GM10248 (cell line): ENCODE measurements at places on chromosomes 1 and 21.

- DNase-seq: peak; percentile 46
Observed at GRCh38 chr1:93749894-93750301, 68.3 kb upstream of the BCAR3 start.

DNA sequence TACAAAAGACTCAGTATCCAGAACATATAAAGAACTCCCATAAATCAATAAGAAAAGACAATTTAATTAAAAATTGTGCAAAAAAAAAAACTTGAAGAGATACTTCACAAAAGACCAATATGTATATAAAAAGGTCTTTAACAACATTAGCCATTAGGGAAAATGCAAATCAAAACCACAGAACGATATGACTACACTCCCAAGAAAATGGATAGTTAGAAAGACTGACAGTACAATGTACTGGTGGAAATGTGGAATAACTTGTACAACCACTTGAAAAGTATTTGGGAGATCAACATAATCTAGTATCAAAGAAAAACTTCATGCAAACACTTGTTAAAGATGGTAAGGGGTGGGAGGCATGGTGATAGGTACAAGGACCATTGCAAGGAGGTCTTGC is 3.9 kb upstream of the CLCA1 start:
- DNase-seq: no peak

- no peak for DNase-seq
Observed at GRCh38 chr1:80248886-80249285, 1242.4 kb upstream of the ADGRL4 start.

DNA sequence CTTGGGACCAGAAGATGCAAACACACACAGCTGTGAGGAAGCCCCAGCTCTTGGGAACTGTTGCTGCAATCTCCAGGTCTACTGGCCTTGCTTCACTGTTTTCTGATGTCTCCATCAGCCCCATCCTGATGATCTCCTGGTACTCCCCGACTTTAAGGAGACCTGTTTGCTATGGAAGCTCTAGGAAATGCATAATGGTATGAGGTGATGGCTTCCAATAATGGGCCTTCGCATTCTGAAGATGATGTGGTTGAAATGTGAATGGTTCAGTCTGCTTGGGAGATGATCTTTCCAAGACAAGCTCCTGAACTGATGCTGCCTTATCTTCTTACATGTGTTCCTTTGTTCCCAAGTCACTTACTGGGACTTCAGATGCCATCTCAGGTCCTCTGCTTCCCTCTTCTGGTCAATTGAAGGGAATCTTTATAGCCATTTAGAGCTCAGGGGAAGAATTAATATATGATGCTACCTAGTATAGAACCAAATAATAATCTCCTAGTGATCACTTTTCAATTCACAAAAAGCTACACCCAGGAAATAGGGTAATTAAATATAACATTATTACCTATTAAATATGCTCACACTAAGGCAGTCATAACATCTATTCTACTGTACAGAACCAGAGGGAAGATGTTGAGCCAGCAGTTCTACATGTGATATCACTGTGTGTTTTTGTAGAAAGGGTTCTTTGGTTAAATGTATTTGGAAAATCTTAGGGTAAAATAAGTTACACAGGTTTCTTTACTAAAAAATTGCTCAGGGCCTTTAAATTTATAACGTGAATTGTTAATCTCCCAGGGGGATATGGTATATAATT is 73.9 kb upstream of the VTCN1 start:
- DNase-seq: no peak

- peak; percentile 37 for DNase-seq
Observed at GRCh38 chr1:86380257-86380861, 15.8 kb downstream of the ODF2L start.

GRCh38 chr1:40350391-40350790 is 23.1 kb upstream of the SMAP2 start:
- no peak for DNase-seq

GRCh38 chr1:220689666-220690065 is 497 bp upstream of the C1orf115 start:
- DNase-seq: no peak

DNA sequence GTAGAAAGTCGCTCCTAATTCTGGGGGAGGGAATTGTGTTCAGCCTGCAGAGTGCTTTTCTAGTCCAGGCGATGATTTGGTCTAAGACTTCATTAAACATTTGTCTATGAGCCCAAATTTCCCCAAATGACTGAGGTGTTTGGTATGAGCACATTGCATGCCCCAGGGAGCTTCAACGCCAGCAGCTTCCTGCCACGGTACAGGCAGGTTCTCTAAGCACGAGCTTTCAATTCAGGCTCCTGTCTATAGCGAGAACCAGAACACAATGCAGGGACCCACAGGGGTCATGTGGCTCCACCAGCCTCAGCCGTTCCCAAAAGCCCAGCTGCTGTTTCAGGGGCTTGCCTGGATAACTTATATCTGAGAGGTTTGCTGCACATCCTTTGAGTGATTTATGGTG is 34.1 kb upstream of the H6PD start:
- no peak for DNase-seq

- DNase-seq: no peak
Observed at GRCh38 chr1:200992382-200993048, 31.0 kb downstream of the KIF21B start.

DNA sequence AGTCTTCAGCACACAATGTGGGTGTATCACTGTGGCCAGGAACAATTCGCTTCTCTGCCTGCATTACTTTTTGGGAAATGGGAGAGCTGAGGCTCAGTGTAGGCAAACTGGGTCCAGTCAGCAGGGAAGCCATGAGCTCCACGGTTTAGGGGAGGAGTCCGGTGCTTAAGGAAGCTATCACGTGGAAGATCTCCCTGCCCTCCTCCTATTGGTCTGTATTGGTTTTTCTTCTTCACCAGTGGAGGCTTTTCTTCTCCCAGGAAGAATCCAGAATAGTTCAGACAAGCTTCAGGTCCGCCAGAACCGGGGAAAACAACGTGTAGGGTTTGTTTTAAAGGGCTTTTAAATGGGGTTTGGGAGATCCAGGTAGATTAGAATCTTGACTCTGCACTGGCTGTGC is 156.2 kb upstream of the CAMK1G start:
- no peak for DNase-seq

- no peak for DNase-seq
Observed at GRCh38 chr1:12135612-12136011, 31.2 kb upstream of the TNFRSF1B start.

DNA sequence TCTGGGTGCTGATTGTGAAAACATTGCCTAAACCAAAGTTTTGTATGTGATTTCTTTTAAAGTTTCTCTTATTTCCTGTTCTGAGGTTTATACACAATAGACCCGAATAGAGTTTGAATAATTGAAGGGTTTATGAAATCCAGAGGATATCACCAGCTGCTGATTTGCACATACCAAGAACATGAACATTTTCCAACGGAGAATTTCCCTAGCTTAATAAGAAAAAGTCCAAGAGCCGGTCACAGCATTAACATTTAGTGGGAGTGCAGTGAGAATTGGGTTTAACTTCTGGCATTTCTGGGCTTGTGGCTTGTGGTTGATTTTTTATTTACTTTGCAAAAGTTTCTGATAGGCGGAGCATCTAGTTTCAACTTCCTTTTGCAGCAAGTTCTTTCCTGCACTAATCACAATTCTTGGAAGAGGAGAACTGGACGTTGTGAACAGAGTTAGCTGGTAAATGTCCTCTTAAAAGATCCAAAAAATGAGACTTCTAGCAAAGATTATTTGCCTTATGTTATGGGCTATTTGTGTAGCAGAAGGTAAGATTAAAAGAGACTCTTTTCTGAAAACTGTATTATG is at the start of gene CFH:
Gene CFH, plus strand, starts transcription at position 407 of the 579 bp plus-strand sequence. Its CDS starts 75 bp downstream, at position 482.
- no peak for DNase-seq

DNA sequence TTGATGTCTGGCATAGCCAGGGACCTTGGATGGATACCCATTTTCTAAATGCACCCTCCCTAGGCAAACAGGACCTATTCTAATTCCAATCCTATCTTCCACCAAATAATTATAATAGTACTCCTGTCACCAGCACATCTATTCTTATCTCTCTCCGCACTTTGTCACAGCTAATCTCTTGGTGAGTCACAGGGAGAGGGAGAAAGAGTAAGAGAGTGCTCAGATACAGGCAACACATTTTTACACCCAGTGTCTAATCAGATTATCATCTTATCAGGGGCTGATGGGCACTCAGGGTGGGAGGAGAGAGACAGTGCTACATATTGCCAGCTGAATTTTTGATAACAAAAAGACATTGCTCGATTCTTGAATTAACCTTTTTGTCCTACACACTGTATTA is 275.0 kb upstream of the BEND5 start:
- no peak for DNase-seq

DNA sequence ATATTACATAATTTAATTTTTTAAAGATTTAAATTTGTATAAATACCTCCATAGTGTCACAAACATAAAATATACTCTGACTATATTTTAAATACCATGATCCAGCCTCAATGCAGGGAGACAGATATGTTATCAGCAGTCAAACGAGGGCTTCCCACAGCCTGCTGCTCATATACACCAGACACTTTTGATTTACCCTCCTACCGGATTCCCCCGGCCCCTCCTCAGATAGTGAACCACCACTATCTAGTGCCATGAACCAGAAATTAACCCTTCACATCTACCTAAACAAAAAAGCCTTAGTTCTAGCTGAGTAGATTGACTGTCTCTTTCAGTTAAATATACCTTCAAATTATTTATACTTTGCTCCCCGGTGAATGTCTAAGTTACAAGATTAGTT is 52.4 kb upstream of the C1orf53 start:
- no peak for DNase-seq

GRCh38 chr21:42153046-42153686 is 65.8 kb upstream of the ABCG1 start:
- DNase-seq: no peak

DNA sequence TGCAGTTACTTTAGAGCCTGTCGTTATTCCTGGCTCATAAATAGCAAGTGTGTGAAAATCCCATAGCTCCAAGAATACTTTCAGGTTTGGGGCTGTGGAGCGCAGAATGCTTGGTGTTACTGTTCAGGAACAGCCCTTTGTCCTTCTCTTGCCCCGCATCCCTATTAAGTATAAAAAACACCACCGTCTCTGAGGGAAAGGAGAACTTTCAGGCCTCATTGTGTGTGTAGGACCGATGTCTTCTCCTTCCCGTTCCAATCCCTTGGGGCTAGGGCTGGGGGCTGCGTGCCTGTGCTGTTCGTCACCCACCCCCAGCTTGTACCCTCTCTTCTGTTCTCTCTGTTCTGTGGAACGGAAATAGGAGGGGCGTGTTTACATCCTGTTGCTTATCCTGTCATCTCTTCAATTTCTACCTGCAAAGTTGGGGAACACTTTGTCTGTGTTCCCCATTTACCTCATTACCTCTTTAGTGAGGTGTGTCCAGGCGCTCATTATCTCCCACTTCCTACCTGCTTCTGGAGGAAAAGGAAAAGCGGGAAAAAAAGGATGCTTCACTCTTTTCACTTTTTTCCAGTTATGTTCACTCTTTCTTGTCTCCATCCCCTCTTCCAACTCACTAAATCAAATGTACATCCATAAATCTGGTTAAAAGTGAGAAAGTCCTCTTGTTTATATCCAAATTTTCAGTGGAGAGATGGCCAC is 788 bp upstream of the TXNIP start:
- DNase-seq: peak; percentile 48

- DNase-seq: no peak
Observed at GRCh38 chr1:199784138-199784895, 243.2 kb upstream of the NR5A2 start.

DNA sequence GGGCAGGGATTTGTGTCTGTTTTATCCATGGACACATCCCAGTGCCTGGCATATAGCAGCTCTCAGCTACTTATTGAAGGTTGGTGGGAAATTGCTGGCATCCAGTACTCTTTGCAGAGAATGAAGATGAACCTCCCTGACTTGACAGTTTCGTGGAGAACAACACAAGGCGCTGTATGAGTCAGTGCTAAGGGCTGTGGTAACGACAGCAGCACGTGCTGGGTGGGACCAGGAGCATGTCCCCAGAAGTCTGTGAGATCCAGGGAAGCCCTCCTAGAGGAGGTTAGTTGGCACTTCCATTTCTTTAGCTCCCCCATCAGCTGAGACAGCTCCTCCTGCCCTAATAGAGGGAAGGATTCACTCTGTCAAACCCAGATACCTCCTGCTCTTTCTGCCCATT is 25.9 kb upstream of the IL19 start:
- no peak for DNase-seq

DNA sequence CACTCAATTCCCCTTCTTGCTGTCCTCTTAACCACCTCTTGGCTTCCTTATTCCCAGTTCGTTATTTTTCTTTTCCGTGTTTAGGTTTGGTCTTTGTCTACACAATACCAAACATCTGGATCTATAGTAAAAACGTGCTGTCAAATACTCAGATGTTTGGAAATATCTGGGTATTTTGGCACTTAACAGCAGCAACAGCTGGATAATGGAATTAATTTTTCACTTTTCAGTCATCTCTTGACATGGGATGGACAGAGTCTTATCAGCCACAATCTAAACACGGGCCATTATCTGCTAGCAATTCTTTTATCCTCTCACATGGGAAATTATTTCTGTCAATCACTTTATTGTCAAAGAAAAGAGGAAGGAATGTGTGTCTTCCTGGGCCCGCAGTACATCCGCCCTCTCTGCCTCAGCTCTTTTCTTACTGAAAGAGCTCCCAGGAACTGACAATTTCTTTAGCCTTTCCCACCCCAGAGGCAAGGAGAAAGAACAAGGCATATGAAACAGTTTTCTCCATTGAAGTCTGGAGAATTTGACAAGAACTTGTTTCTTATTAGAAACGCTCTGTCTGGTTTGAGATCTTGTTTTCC is 13.4 kb downstream of the NHLH2 start:
- DNase-seq: no peak

DNA sequence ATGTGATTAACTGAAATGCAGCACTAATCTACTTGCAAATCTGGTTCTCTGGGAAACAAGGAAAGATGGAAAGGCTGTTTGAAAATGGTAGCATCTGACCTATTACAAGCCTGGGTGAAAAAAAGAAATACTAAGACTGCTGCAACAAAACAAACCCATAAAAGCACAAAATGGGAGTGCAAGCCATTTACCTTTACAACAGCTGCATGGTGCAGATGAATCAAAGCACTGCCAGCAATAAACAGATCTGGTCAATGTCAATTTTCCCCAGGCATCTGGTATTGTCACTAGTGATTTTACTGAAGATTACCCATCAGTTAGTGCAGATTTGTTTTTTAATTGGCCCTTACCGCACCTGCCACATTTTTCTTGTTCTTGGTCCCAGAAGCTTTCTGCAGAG is 1341.7 kb downstream of the PLA2G4A start:
- no peak for DNase-seq

DNA sequence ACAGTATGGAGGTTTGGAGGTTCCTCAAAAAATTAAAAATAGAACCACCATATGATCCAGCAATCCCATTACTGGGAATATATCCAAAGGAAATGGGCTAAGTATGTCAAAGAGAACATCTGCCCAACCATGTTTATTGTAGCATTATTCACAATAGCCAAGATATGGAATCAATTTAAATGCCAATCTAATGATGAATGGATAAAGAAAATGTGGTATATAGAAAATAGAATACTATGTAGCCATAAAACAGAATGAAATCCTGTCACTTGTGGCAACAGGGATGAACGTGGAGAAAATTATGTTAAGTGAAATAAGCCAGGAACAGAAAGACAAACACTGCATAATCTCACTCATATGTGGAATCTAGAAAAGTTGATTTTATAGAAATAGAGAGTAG is 201.7 kb upstream of the AJAP1 start:
- no peak for DNase-seq
